ENCODE measurements at places on chromosomes 1 and 21.

GRCh38 chr1:95701450-95702173, 467.6 kb downstream of the RWDD3 start:
- DNase-seq, result no peak

DNA sequence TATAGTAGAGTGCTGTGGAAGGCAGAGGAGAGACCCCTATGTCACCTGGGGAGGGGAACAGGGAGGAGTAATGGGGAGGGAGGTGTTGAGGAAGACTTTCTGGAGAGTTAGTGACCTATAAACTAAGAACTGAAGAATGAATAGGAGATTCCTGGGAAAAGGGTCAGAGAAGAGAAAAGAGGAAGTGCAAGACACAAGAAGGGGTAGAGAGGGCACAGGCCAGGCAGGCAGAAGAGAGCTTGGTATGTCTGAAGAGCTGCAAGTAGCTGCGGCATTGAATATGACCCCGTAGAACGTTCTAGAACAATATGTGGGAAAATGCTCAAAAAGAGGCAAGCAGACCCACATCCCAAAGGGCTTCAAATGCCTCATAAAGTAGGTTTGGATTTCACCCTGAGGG, 361.2 kb downstream of the PRDM2 start:
- no peak for DNase-seq

DNA sequence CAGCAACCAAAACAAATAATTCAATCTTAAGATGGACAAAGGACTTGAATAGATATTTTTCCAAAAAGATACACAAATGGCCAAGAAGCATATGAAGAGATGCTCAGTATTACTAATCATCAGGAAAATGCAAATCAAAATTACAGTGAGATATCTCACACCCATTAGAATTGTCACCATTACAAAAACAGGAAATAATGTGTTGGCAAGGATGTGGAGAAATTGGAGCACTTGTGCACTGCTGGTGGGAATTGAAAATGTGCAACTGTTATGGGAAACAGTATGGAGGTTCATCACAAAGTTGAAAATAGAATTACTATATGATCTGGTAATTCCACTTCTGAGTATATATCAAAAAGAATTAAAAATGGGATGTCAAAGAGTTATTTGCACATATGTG, 83.2 kb downstream of the SH3GLB1 start:
- DNase-seq, result no peak

DNA sequence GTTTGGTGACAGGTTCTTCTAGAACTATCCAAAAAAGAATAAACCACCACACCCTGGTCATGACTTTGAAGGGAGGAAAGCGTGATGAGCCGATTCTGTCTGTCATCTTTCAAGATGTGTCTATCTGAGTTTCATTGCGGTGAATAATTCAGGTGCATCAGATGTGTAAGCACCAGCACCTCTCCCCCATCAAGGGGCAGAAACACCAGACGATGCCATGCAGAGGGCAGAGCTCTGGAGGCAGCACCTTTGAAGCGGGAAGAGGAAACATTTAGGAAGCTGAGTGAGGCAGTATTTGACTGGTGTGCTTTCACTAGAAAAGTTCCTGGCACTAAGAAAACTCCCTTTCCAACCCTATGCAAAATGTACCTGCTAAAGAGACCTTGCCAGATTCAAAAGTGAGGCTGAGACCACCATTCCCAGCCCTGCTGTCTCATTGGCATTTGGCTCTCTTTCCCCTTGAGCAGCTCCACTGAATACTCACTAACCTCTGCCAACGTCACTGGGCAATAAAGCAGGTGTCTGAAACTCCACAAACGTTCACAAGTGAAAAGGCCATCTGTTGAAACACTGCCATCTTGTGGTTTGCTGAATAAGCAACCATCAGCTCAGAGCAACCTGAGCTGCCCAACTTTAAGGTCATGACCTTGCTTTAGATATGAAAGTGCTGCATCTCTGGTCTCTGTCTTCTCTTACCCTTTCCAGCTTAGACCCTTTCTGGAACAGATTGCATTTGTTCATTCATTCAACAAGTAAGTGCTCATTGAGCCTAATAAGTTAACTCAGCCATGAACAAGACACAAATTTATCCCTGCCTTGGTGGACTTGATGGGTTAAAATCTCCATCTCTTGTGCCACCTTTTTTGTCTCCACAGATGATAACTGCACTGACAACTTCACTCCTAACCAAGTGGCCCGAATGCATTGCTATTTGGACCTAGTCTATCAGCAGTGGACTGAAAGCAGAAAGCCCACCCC, 228.6 kb downstream of the PAPPA2 start:
- DNase-seq, result peak; percentile 5

- peak; percentile 68 for DNase-seq
These were observed 70.8 kb upstream of the RHOU start for GRCh38 chr1:228664399-228664914.

DNA sequence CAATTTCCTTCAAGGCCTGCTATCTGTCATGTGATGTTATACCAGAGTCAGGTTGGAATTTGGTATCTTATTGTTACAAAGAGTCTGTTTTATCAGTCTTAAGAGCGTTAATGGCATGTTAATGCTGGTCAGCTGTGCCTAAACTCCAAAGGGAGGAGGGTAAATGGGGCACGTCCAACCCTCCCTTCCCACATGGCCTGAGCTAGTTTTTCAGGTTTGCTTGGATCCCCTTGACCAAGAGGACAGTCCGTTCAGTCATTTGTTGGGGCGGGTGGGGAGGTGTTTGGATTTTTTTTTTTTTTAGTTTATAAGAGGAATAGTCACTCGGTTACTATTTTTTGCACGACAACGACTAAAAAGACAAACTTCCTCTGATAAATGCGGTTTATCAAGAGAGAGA, 63.8 kb upstream of the LYST start:
- no peak for DNase-seq

DNA sequence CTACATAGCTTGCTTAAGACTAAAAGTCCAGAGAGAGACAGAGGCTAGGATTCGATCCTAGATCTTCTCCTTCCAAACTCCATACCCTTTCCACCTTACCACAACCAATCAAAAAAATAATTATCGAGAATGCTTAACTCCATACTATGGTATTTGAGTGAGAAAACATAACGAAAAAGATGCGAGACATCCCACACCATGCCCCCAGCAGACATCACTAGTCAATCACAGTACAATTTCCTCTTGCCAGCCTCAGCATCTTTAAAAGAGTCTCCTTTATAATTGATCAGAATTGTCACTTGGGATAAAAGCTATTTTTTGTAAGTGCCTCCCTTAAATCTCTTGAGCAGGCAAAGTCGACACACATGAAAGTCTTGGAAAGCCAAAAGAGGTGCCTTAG, 875 bp downstream of the NCF2 start:
- DNase-seq, result no peak

DNA sequence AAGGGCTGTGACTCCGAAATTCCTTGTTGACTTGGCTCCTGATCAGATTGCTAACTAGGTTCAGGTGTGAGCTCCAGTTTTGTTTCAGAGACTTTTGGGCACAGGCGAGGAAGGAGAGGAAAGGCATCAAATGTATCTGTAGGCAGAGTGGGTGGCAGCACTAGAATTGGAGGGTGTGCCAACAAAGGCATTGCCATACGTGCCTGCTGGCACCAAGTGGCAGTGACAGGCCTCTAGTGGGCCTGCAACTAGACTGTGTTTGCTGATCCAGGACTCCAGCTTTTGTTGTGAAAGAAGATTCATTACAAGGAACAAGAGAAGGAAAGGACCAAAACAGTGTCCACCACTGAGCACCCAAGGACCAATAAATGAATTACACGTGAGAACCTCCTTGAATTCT, 79.5 kb downstream of the TM2D1 start:
- DNase-seq, result no peak

- DNase-seq, result no peak
These were observed 34.8 kb upstream of the PRELP start for GRCh38 chr1:203440771-203441170.

DNA sequence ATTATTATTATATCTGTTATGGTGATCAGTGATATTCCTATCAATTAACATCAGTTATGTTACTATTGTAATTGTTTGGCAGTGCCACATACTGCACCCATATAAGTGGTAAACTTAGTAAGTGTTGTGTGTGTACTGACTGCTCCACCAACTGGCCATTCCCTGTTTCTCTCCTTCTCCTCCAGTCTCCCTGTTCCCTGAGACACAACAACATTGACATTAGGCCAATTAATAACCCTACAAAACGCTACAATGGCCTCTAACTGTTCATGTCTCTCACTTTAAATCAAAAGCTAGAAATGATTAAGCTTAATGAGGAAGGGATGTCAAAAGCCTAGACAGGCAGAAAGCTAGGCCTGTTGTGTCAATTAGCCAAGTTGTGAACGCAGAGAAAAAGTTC, 6.6 kb upstream of the THRAP3 start:
- no peak for DNase-seq

GRCh38 chr1:67840449-67840848, 7.2 kb upstream of the GNG12 start:
- no peak for DNase-seq

GRCh38 chr1:38392861-38393260, 346.3 kb upstream of the POU3F1 start:
- DNase-seq, result no peak

DNA sequence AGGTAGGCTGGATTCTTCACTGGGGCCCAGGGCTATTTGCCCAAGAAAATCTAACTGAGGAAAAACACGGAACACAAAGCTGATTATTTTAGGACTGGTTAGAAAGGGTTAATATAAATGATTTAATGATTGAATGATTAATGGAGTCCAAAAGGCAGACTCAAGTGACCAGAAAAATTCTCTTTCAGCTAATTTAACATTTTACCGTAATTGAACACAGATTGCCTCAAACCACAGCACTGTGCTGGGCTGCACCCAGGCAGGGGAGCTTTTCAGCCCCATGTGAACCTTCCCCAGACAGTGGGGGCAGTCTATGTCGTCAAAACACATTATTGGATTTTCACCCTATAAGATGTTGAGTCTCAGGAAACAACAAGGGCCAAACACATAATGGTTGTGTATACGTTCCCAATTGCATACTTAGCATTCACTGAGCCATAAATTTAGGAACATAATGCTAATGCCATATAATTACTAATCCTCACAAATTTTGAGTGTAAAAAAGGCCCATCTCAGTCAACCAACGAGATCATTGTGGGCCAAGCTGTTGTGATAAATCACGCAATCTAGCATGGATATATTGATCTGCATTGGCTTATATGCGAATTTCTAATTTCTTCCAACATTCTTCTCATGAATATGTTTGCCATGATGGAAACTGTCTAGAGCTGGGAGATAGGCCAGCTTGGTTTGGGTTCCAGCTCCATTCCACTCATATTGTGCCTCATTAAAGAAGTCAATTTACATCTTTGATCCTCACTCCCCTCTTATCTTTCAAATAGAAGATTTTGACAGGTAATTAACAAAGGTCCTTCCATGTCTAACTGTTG, 27.7 kb downstream of the DSCAM start:
- no peak for DNase-seq

- DNase-seq, result peak; percentile 80
These were observed 3.5 kb upstream of the FCMR start for GRCh38 chr1:206925106-206925736.
